ENCODE measurements at places on chromosomes 7 and 10.

- no peak for DNase-seq
These were observed 217.2 kb downstream of the PLXDC2 start for GRCh38 chr10:20033476-20033875.

DNA sequence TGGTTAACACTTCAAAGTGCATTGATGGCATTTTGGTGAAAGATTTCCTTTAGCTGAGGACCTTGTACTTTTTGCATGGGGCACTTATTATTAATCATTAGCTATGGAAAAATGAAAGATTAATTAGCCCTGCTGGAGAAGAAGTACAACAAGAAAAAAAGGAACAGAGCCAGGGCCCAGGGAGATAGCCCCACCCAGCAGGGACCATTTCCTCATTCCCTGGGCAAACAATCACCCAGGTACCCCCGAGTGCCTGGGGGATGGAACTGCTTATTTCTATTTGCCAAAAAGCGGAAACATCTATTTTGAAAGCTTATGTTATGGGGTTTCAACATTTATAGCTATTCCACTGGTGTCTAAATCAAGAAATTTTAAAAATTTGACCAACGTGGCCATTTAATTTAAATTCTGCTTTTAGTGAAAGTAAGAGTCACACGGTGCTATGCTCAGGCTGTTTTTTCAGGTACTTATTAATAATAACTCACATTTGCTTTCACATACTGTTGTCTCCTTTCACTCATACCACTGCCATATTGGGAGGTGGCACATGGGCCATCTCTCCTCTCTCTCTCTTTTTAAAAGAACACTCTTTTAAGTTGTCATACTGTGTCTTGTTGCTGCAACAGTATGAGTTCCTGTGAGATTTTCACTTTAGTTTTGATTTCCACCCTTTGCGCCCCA is 143.6 kb upstream of the KIF5B start:
- DNase-seq, result no peak

GRCh38 chr7:30430276-30430675 is 48.3 kb downstream of the NOD1 start:
- peak; percentile 66 for DNase-seq

DNA sequence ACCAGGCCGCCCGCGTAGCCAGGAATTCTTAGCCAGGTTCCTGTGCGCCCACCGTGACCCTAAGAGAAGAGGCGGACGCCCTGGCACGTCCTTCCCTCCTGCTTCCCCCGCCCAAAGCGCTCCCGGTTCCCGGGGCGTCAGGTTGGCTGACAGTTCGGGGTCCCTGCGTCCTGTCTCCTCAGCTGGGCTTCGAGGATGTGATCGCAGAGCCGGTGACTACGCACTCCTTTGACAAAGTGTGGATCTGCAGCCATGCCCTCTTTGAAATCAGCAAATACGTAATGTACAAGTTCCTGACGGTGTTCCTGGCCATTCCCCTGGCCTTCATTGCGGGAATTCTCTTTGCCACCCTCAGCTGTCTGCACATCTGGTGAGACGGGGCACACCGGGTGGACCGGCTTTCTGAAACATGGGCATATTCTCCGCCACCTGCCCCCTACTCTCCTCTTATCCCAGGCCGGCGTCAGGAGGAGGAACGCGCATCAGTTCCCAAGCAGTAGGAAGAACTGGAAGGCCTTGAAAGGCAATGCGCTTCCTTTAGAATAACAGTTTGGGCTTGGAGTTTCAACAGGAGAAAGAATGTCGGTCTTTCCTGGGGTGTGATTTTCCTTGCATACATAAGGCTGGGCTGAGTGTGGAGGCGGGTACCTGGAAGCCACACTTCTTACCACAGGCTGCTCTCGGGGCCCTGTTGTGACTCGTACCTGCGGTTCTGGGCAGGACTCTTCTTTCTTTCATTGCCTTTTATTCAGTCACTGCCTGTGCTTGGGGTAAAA is 728 bp downstream of the CAV2 start:
- peak; percentile 72 for DNase-seq

DNA sequence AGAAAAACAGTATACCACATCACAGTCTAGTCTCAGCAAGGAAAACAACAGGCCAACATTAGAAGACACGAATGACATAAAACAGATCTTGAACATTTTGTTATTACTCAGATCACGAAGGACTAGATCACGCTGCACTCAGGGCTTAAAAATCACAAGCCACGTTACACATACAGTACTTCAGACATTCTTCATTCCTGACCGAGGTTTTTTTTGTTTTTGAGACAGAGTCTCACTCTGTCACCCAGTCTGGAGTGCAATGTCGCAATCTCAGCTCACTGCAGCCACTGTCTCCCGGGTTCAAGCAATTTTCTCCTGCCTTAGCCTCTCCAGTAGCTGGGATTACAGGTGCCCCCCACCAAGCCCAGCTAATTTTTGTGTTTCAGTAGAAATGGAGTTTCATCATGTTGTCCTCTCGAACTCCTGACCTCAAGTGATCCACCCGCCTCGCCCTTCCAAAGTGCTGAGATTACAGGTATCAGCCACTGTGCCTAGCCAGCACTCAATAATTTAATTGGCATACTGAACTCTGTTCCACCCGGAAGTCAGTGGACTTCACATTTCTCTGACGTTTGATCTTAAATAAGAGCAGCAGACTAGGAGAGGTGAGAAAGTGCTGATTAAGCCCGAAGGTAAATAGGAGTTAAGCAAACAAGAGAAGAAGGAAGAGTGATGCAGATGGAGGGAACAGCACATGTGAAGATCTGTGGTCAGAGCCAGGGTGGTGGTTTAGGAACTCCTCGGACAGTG is 3.5 kb downstream of the AIMP2 start:
- no peak for DNase-seq

DNA sequence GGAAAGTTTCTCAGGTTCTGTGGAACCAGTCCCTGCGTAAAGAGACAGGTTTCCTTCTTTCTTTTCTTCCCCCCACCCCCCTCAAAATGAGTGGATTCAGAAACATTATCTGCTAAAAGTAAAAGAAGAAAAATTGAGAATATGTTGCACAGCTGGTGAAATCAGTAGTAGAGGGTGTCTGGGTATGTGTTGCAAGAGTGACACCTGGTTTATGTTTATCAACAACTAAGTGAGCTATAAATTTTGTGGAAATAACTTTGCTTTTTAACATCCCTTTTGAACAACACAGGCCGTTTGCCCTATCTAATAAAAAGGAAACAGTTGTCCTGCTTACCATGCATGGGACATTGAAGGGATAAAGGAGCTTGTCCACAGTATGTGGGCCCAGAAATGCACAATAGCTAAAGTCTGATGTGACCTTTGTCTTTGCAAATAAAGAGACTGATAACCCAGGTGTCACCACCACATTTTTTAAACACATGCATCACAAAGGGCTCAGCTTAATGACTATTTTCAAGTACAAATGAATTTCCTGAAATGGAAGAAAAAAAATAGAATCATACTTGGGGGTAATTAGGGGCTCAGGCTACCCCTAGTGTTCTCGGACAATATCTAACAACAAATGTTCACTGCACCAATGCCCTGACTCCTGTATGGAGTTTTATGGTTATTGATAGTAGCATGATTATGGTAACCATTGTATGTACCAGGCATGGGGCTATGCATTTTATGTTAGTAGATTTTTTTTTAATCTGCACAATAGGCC is 221.7 kb upstream of the TCF7L2 start:
- no peak for DNase-seq

- DNase-seq, result no peak
These were observed 230.9 kb downstream of the AGMO start for GRCh38 chr7:15330943-15331342.

- no peak for DNase-seq
These were observed 180.6 kb downstream of the CAMK1D start for GRCh38 chr10:12529976-12530375.

Data from dermis blood vessel endothelial cell (primary cell).